Gastrocnemius medialis (tissue), 4 donors: ENCODE measurements at places on chromosomes 4 and X. TPM values are rescaled to one million over a fixed set of nuclear protein-coding genes. Genes with fewer than 3 reads are reported as not detected.

Gene AMTN
- total RNA-seq: not detected

Gene XG
- total RNA-seq: 1.4 TPM

DNA sequence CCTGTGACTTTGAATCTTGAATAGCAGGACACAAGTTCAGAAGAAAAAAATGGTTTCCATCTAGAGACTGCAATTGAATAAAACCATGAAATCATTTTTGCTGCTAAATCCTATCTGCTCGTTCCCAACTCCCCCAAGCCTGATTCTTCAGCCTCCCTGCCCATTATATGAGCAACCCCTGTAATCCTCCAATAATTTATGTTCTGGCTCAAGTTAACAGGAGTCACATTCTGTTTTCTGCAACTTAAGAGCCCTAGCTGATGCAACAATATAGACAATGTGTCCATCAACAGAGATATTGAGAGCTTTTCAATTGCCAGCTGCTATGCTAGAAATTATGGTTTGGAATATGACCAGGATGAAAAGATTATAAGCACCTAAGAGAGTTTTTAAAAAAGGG lies 84.1 kb downstream of the LDB2 start:
- no peak for DNase-seq

Gene CT45A5
- not detected for total RNA-seq

Gene DMRTC1B
- total RNA-seq: not detected

- DNase-seq: no peak
Measured at GRCh38 chr4:118287711-118288451, 64.9 kb downstream of the PRSS12 start.

DNA sequence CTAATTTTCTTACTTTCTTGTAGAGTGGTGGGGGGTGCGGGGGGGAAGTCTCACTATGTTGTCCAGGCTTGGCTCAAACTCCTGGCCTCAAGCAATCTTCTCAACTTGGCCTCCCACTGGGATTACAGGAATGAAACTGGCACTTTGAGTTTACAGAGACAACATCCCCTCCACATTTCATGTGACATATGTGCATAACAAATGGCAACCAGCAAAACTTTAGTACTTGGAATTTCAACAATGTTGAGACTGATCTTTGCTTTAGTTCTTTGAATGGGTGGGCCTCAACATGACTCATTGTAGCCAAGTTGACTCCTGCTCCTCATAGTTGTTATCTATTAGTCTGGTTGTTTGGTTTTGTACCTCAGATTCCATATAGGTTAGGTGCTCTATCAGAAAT lies 11.4 kb upstream of the FMR1 start:
- DNase-seq: no peak

GRCh38 chrX:150005027-150005426 lies 66.7 kb upstream of the EOLA2 start:
- no peak for DNase-seq

Gene ABRAXAS1
- total RNA-seq: 7.9 TPM

GRCh38 chr4:147345662-147346061 lies 135.2 kb upstream of the EDNRA start:
- DNase-seq: no peak

DNA sequence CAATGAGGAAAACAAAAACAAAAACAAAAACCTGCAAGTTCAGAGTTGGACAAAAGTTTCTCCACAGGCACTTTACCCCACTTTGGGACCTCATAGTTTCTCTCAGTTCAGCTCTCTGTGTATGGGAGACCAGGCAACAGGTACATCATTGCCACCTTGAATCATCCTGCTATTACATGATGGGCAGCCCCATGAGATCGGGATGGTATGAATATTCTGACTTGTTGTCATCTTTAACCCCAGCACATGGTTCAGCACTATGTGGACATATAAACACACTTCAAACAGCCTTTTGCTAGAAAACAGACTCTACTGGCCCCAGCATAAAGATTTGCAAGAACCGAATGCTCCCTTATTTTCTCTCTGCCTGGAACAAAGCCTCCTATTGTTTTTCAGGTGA lies 176.9 kb upstream of the SCML1 start:
- no peak for DNase-seq
